ENCODE measurements at places on chromosomes 3 and 15.

DNA sequence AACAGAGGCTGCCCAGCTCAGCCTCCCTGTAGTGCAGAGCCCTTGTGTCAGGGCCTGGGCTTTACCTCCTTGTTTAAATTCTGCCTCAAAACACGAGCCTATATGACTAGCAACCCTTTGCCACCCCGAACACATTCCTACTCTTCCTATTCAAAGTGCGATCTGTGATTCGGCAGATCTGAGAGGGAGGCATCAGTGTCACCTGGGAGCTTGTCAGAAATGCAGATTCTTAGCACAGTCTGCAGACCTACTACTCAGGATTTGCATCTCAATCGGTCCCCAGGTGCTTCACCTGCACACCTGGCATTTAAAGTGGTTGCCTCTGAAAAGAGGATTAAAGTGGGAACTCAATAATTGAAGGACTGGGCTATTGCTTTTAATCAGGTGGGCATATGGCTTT is 273.2 kb upstream of the TOPAZ1 start:
- DNase-seq, result no peak

- peak; percentile 65 for DNase-seq
These were observed 55.9 kb upstream of the PHLDB2 start for GRCh38 chr3:111803123-111803593.

DNA sequence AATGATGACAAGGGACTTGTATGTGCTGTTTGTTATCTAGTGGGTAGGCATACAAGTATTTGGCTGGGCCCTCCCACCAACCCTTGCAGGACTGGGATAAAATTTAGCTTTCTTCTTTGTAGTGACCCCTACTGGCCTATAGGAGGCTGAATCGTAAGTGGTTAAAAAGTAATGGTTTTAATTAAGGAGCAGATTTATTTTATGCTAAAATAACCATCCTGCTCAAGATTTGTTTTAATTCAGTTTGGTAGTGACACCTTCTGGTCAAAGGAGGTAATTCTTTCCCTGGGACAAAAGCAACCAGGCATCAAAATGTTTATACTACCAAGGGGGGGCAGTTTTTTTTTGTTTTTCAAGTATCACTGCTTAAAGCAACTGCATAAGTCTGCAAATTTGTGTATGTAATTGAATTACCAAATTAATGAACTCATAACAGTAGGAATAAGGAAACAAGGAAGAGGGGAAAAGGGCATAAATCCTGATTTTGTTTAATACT is 70.7 kb downstream of the TOP2B start:
- DNase-seq, result peak; percentile 83

GRCh38 chr3:103437883-103438282 is 1003.1 kb downstream of the ZPLD1 start:
- DNase-seq, result no peak

- DNase-seq, result no peak
These were observed 638 bp upstream of the TBC1D5 start for GRCh38 chr3:17742880-17743657.

GRCh38 chr3:177589911-177590381 is 392.7 kb upstream of the TBL1XR1 start:
- peak; percentile 79 for DNase-seq

DNA sequence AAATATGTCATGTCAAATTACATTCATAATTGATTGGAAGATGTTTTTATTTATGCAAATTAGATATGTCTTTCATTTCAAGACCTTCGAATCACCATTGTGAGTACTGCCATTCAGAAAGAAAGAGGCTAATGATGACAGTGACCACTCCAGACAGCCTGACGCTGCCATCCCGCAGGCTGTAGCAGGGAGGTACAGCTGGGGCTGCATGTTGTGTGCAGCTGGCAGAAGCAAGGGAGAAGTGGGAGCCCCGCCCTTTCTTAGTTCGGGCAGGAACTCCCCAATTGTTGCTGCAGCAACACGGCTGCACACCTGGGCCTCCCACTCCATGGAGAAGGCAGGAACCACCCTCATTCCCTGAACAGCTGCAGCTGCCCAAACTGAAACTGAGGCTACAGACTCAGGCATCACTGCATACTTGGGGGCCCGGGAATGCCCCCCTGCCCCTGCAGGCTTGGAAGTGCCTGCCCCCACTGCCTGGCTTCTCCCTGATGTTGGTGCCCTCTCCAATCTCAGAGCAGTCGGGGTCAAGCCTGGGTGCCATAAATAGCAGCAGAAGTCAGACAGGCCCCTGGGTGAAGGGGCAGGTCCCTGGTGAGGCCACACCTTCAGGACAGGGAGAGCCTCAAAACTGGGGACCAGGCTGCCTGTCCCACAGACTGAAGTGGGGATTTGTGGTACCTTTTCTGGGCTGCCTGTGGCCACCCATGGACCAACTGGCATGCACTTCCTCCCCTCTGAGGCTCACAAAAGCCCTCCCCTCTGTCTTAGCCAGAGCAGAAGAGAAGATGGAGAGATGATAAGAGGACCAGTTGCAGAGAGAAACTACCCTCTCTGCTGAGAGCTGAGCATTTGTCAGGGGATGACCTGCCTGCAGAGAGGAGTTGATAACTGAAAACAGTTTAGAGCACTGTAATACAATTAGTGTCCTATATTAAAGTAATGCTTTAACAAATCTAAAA is 964.6 kb downstream of the SI start:
- no peak for DNase-seq

DNA sequence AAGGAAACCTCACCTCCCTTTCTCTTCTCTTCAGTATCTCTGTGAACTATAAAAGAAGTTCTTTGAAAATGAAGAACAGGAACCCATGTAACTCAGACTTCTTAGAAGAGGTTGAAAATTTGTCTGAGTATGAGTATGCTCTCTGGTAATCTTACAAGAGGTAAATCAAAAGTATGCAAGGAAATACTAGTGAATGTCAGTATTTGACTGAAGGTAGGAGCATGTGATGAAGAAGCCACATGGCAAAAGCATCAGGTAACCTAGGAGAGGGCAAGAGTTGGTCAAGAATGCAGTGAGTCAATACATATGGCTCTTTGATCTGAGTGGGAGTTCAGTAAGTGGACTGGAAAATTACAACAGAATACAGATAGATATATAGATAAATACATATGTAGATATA is 133.0 kb upstream of the NECTIN3 start:
- no peak for DNase-seq

GRCh38 chr3:71129611-71130431 is 453.7 kb downstream of the FOXP1 start:
- peak; percentile 88 for DNase-seq

DNA sequence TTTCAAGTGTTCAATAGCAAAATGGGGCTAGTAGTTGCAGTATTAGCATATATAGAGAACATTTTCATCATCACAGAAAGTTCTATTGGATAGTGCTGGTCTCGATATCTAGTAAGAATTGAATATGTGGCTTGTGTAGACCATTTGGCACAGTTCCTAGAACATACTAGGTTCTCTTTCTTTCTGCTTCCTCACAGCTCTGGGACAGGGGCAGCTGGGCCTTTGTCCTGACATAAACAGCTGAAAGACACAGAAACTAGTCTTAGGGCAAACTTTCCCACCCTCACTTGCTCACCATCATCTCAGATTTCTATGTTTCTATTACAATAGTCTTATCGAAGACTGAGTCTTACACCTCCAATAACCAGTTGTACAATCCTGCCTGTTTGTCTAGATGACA is 63.7 kb upstream of the DLG1 start:
- DNase-seq, result peak; percentile 54

DNA sequence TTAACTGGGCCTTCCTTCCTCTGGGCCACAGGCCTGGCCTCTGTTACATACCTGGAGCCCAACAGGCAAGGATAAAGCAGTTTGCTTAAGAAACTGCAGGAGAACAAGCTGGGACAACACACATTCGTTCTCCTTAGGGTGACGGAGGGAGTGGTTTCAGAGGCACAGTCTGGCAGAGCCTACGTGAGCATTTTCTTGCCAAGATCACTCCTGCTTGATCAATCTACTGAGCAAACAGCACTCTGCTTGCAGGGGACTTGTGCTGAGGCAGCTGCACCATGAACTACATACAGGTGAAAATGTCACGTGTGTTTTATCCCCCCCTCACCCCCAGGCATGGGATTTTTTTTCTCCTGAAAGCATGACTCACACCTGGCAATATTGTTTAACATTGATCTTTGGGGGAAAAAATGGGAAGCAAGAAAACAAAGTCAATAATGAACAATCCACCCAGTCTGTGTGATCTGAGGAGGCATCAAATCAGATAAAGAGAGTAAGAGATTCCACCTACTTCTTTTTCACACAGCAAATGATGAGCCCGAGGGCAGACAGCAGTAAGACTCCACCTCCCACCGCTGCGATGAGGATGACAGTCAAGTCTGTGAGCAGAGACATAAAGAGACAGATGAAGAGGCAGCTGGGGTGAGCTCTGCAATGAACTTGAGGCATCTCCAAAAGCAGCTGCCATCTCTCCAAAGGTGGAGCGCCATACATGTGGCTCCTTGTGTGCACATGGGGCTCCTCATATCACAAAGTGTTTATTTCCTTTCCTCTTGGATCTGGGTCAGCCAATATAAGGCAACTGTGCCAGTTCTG is 57.4 kb downstream of the CDCP1 start:
- peak; percentile 21 for DNase-seq

Data from muscle of leg (tissue), 16 donors.